ENCODE measurements at places on chromosomes 6 and 20. TPM values are rescaled to one million over a fixed set of nuclear protein-coding genes. Genes with fewer than 3 reads are reported as not detected.
A peak's percentile ranks its signal among the peaks of the same experiment; 100 is the strongest.

GRCh38 chr20:38321959-38322598 is 18.1 kb downstream of the BPI start:
- peak; percentile 74 for DNase-seq

The CCND3 gene
- 62.9 TPM for total RNA-seq

DNA sequence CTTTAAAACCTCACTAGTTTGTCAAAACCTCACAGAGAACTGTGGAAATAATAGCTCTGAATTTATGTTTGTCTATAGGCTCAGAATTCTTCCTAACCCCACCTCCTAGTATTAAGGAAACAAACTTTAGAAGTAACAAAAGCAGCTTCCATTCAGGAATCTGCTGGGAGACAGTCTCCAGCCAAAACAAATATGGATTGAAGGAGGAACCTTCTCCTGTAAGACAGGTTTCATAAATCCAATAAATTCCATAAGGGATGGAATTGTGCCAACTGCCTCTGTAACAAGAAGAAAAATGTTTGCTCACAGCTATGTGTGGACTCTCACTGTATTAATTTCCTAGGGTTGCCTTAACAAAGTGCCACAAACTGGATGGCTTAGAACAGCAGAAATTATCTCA is 7.5 kb downstream of the SYCP2 start:
- no peak for DNase-seq

GRCh38 chr6:25302677-25303128 is 23.5 kb downstream of the CARMIL1 start:
- DNase-seq, result no peak

DNA sequence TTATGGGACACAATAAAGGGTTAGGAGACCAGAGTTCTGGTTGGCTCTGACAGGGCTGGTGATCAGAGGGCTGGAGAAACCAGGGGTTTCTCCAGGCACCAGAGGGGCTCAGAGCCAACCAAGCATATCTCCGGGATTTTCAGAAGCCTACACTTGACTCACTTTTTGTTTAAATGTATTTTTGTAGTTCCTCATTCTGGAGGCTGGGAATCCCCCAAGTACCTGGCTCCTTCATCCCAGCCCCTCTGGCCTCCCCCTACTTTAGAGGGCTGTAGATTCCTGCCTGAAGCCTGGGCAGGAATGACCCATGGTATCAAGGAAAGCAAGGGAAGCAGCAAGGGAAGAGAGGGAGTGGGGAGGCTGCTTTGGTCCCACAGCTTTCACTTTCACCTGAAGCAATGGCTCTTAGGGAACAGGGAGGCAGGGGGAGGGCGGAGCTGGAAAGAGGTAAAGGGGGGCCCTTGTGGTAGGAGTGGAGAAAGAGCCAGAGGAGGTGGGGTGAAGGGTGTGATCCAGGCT is 973 bp downstream of the CD40 start:
- DNase-seq, result peak; percentile 27

- DNase-seq, result no peak
These were observed 6.2 kb upstream of the LCA5 start for GRCh38 chr6:79543411-79543810.

DNA sequence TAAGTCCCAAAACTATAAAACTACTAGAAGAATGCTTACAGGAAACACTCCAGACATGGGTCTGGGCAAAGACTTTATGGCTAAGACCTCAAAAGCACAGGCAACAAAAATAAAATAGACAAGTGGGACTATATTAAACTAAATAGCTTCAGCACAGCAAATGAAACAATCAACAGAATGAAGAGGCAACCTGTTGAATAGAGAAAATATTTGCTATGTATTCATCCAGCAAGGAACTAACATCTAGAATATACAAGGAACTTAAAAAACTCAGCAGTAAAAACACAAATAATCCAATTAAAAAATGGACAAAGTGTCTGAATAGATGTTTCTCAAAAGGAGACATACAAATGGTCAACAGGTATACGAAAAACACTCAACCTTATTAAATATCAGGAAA is 30.4 kb downstream of the HLA-G start:
- no peak for DNase-seq

GRCh38 chr20:35561268-35561667 is 19.4 kb downstream of the ERGIC3 start:
- no peak for DNase-seq

The TNNC2 gene
- 0.89 TPM for total RNA-seq

- DNase-seq, result no peak
These were observed 90.9 kb downstream of the CEP162 start for GRCh38 chr6:84136364-84137050.

GRCh38 chr6:8064638-8065518 is 689 bp upstream of the BLOC1S5 start:
- DNase-seq, result no peak

GRCh38 chr6:7073821-7074525 is 33.8 kb upstream of the RREB1 start:
- peak; percentile 65 for DNase-seq

The ANKRD66 gene
- total RNA-seq, result not detected

GRCh38 chr6:99434702-99435530 is 9.8 kb upstream of the PNISR start:
- DNase-seq, result no peak

DNA sequence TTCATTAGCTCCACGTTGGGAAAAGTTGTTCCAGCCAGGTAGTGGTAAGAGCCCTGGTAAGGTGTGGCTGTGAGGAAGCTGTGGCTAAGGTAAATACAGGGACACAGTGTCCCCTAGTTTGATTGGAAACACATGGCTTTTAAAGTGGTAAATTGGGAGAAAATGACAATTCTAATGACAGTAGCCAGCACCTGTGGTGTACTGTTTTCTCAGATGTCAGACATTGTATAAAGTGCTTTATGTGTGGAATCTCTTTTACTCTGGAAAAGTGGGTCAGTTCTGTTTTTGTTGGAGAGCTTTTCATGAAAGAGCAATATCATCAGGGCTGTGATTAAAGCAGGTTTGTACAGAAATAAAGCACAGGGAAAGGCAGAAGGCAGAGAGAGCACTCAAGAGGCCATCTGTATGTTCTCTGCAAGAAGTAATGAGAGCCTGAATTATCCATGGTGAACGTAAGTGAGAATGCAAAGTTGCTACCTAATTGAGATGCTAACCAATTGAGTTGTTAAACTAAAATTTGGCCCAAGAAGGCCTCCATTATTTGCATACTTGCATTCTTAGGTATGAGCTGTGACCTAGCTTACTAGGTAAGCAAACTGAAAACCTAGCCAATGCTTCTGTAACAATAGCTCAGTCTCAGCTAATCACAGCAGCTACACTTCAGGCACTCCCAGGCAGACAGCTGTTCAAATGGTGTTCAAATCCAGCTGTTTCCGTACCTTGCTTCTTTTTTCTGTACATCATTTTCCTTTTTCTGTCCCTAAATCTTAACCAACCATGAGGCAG is 28.2 kb downstream of the MRAP2 start:
- DNase-seq, result no peak

The MEP1A gene
- total RNA-seq, result not detected

DNA sequence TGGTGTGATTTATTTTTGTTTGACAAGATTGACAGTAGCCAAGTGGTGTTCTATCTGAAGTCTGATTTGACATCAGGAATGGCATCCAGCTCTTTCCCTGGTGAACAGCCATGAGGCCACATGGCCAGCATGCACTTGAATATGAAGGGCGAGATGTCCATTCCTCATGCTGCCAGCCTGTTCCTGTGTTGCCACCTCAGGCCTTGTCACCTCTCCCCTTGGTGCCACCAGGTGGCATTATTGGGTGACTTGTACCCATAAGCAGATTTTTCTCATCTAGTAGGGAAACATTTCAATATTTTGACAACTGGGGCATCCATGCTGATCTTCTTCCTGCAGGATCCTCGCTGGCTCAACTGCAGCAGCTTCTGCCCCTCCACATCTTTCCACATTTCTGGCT is 199.1 kb downstream of the ERMARD start:
- no peak for DNase-seq

DNA sequence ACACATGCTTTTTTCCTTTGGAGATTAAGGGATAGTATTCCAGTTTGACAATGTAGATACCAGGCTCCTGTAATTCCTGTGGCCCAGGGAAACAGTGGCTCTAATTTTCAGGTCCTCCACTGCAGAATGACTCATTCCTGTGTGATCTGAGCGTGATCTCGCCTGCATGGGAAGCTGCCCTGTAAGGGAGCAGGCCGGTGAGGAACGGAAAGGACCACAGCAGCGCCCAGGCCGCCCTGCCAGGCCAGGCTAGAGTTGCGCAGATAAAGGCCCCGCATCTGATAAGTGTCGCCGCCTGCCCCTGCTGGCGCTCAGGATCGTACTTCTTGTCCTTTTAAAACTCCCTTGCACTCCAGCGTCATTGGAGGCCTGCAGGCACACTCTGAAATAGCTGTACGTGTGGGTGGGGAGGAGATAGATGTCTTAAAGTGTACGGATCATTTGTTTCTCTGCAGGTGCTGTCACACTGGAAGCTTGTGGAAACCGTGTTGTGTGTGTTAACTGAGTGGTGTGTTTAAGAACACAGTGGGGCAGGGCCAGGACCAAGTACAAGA is 60.7 kb downstream of the SYNJ2 start:
- no peak for DNase-seq

DNA sequence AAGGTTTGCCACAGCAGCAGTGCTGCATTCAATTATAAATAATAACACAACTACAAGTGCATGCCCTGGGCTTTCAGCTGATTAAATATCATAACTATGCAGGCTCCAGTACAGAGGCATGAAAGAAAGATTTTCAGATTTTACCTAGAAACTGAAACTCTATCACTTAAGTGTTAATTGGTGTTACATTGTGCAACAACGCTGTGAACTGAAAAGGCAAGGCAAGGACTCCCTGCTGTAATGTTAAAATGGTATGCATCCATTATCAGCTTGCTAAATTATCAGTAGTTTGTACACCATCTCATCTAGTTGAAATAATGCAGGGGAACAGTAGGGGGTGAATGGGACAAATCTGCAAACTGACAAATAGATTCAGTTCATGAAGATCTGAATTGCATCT is 976.7 kb upstream of the MANEA start:
- no peak for DNase-seq

The EDN3 gene
- not detected for total RNA-seq

The HUS1B gene
- 2.0 TPM for total RNA-seq

The MUCL3 gene
- total RNA-seq, result 0.18 TPM

DNA sequence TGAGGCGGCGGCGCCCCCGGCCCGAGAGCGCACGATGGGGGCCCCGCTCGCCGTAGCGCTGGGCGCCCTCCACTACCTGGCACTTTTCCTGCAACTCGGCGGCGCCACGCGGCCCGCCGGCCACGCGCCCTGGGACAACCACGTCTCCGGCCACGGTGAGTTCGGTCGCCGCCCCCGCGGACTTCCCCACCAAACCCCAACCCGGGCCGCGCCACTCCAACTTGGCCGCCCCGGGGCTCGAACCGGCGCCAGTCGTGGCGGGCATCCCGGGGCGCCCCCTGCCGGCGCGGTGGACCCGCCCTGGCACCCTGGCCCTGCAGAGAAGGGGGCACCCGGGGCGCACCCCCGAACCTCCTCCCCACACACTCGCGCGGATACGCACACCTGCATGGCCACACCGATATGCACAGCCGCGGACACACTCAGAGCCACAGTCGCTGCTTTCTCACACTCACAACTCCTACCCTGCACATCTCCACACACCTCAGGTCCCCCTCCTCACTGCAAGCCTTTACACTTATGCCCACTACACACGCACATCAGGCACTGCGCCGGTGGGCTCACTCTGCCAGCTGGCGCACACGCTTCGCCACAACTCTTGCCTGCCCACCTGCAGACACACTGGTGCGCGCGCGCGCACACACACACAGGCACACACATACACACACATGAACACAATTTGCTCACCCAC is 535 bp downstream of the VSTM2L start:
- DNase-seq, result no peak

DNA sequence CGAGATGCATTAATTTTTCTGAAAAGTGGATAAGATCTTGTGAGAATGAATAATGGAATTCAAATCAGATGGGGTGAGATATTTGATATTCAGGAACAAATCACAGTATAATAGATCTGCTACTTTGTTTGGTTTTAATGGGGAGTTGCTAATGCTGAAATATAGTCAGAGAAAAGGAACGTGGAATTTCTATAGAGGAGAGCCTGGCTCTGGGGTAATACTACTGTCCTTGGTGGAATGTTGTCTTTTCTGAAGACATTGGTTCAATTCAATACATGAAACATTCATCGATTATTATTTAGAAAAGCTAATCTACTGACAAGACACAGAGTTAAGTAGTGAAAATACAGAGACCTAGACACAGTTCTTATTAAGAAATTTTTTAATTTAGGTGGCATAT is 108.6 kb downstream of the ESR1 start:
- no peak for DNase-seq

DNA sequence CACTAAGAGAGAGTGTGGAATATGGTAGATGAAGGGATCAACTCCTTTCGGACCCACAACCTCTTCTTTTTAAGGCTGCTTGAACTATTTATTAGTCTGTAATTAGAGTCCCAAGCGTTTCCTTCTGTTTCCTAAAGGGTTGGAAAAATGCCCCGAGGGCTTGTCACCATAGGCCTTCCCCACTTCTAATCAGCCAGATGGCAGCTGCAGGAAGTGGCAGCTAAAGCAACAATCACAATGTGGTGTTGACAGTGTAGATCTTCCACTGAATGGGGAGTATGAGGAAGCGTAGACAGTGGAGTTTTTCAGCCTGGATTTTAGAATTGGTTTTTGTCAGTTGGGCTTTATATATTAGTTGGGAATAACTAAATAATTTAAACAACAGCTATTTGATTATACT is 40.6 kb downstream of the SLC35D3 start:
- no peak for DNase-seq

The SLC52A3 gene
- total RNA-seq, result 1.4 TPM

The TMEM244 gene
- total RNA-seq, result not detected

The JARID2 gene
- 12.7 TPM for total RNA-seq

DNA sequence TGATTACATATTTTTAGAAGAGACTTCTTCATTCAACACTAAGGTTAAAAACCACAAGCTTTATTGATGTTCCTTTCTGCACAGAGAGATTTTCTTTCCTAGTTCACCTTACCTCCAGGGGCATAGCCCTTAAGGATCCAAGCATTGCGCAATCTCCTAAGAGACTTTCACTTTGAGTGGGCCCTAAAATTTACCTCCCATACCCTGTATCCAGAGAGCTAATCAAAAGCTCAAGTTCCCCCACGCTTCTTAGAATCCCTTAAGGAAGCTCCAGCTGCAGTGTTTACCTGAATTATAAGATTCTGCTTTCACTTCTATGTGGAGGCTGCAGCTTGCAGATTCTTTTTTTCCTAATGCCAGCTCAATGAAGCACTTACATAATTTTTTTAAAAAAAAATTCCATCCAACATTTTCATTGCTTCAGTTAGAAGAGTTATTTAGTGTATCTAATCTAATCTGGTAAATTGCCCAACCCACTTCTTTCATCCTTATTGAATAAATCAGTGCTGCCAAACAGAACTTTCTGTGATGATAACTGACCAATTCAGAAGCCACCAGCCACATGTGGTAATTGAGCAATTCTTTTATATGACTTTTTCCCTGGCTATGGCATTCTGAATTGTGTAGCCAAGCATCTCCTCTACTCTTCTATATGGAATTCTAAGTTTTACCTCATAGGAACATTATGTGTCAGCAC is 24.6 kb upstream of the SPTLC3 start:
- DNase-seq, result no peak

- DNase-seq, result no peak
These were observed 163.3 kb downstream of the CD83 start for GRCh38 chr6:14280766-14281293.

GRCh38 chr20:56504373-56505005 is 20.1 kb upstream of the FAM209A start:
- no peak for DNase-seq

The AK9 gene
- total RNA-seq, result 13.8 TPM

Data from sciatic nerve (tissue), 2 donors.